Left hindlimb (tissue), 1 donor: ENCODE measurements at places on chromosomes 4 and X.
A peak's percentile ranks its signal among the peaks of the same experiment; 100 is the strongest.

- DNase-seq: no peak
Observed at GRCh38 chr4:174332741-174333493, 49.2 kb downstream of the CEP44 start.

GRCh38 chrX:4151798-4152197 lies 438.3 kb upstream of the PRKX start:
- no peak for DNase-seq

GRCh38 chr4:151801547-151802516 lies 41.0 kb upstream of the GATB start:
- no peak for DNase-seq

DNA sequence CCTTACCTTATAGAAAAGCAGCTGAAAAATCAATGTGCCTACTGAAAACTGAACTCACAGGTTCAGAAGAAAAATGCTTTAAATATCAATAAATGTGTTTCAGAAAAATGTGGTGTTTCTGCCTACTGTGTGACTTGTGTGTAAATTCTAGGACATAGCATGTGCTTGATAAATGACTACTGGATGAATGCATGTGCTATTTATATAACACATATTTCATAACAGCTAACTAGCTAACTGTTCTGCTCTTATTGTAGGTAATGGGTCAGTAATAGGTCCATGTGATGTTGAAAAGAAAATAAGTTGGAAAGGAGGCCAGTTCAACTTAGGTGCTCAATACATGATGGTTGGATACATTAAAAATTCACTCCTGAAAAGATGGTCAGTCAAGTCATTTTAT lies 993.0 kb upstream of the LCORL start:
- DNase-seq: no peak

- no peak for DNase-seq
Observed at GRCh38 chrX:314781-315595, 3.6 kb downstream of the GTPBP6 start.

GRCh38 chr4:127631420-127631819 lies 1.3 kb upstream of the INTU start:
- DNase-seq: no peak

- DNase-seq: no peak
Observed at GRCh38 chr4:103105558-103106356, 6.1 kb upstream of the BDH2 start.

GRCh38 chr4:52843351-52843750 lies 18.8 kb upstream of the RASL11B start:
- DNase-seq: no peak

GRCh38 chr4:94531991-94532789 lies 80.4 kb downstream of the PDLIM5 start:
- no peak for DNase-seq

DNA sequence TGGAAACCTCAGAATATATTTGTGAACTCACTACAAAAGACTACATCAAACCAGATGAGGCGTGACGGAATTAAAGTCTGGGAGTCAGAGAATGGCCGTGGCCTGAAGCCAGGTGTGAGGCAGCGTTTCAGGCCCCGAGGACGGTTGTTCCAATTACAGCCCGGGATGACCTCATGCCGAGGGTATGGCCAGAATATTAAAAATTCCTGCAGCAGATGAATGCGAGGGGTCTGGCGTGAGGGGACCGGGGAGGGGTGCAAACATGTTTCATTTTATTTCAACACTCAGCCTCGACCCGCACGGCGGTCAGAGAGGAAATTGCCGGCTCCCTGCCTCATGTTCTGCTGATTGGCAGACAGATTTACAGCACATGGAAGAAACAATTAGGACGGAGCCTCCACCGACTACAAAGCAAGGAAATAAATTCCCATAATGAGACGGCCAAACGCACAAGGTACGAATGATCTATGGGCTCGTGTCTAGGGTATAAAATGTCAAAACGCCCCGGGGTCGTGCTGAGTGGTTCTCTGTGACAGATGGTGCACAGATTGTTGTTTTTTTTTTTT lies 289.7 kb downstream of the SHOX start:
- peak; percentile 92 for DNase-seq

DNA sequence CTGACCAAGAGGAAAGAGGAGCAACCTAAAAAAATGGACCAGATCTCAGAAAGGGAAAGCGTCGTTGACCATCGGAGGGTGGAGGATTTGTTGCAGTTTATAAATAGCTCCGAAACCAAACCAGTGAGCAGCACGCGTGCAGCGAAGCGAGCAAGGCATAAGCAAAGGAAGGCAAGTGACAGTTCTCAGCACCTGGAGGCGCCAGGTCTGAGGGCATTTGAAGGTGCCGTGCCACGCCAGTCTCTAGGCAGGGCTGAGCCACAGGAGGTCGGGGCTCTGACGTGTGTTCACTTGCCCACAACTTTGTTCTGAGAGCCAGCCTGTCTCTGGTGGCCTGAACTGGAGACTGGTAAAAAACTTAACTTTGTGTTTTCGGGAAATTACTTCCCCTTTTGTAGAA lies 59.7 kb downstream of the TNIP2 start:
- no peak for DNase-seq

DNA sequence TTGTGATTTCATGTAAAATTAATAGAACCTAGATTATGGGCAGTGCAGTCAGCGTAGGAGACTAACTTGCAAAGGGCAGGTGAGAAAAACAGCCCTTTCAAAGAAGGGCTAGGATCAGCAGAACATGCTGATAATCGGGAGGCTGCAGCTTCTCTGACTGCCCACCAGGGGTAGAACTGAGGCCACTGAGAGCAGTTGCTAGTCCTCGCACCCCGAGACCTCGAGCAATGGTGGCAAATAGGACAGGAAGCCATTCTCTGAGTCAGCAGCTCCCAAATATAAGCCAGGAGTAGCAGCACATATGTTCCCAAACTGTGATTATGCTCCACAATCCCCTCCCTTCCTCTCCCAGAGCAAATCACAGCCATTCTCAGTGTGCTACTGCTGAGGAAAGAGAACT lies 186.5 kb downstream of the MSL3 start:
- no peak for DNase-seq
